ENCODE measurements at places on chromosomes 5 and 9.

DNA sequence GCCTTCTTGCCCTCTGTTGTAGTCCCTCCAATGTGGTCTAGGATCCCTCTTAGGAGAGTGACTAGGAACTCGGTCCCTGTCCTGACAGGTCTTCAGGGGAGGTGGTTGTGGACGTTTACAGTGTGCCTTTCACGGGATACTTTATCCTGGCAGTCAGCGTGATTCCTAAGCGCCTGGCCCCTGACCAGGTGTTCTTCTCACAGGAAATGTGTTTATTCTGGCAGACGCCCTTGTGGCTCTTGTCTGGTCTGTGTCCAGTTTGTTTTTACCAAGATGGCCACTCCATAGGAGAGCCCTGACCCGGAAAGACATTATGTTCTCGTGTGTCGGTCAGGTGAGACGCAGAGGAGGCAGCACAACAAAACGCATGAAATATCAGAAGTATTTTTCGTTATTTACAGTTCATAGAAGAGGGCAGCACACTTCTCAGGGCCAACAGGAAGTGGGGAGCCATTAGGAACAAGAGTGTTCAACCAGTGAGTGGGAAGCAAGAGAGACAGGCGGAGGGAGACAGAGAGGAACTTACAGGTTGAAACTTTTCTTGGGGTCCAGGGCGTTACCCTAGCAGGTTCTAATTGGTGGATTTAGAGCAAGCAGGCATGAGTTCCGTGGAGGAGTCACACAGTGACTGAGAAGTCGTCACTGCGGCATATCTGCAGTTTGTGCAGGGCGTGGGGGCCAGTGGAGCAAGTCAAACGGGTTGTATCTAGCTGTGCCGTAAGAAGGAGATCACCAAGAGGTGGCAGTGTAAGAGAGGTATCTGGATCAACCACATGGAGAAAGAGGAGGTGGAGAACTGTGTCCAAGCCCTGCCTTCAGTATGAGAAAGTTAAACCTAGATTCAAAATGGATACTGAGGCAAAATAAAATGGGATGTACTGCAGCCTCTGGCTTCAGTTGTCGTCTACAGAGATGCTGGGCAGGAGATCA is 412.9 kb downstream of the ZSWIM6 start:
- DNase-seq, result no peak

DNA sequence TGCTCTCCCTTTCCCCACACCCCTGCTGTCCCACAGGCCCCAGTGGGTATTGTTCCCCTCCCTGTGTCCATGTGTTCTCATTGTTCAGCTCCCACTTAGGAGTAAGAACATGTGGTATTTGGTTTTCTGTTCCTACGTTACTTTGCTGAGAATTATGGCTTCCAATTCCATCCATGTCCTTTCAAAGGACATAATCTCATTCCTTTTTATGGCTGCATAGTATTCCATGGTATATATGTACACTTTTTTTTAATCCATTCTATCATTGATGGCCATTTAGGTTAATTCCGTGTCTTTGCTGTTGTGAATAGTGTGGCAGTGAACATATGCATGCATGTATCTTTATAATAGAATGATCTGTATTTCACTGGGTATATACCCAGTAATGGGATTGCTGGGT is 25.6 kb downstream of the FER start:
- DNase-seq, result no peak

DNA sequence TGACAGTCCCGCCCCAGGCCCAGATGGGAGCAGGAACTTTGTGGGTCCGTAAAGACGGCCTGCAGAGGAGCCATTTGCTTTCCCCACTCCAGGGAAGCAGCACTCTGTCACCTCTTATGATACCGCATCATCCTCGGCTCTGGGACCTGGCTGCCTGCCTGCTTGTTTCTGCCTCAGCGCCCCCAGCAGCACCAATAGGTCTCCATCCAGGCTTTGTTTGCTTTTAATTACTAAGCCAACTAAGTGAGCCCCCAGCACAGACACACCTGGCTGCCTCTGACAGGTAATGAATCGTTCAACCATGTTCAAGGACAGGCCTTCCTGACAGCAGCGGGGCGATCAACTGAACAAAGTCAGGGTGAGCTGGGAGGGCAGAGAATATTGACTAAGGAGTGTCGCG is 141.4 kb downstream of the C5orf15 start:
- DNase-seq, result no peak

DNA sequence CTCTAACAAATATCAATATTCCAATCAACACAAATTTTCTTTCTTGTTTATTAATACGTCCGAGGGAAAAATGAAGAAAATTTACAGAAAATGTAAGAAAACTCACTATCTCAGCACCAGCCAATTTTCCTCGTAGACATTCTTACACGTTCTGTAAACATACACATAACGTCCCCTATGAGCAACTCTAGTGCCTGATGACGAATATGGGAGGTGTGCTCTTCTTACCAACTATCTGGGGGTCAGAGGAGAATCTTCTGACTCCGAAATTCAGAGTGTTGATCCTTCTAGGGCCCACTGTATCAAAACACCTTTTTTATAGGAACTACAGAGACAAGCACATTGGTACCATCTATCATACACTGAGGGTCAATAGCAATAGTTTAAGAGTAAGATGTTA is 198.7 kb downstream of the GAPVD1 start:
- DNase-seq, result no peak

- DNase-seq, result peak; percentile 91
Observed at GRCh38 chr9:137188490-137189296, at the start of the genes ANAPC2 and SSNA1. Gene ANAPC2 (minus strand): TSS chr9:137188560. CDS start chr9:137188532, 28 bp downstream. Gene SSNA1 (plus strand): TSS chr9:137188676. CDS start chr9:137188727, 51 bp downstream.

DNA sequence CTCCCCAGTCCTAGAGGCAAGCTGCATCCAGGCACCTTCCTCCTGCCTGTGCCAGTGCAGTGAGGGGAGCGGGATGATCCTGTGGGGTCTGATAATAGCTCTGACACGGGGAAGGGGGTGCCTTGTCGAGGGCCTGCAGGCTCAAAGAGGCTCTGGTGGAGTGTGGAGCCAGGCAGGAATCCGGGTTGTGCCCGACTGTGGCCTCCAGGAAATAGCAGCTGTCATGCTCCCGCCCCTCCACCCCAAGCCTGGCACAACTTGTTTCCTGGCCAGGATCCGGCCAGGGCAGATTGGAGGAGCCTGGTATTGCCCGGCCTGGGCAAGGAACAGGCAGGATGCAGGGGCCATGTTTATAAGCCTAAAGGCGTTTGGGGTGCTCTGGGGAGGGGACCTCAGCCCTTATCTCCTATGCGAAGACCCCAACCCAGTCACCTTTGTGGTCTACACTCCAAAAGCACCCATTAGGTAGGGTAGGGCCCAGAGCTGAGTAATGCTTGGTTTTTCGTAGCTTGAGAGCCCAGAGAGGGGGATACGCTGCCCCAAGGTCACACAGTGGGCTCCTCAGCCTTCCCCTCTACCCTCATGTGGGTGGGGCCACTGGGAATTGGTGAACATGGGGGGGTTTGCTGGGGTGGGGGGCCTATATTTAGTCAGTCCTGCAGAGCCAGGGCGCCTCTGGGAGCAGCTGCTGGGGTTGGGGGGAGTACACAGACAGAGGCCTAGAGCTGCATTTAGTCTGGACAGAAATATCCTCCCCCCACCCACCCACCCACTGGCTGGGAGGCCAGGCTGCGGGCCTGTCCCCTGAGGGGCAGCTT is 12.2 kb downstream of the CXXC5 start:
- peak; percentile 68 for DNase-seq

- no peak for DNase-seq
Observed at GRCh38 chr5:72783354-72783753, 33.1 kb upstream of the TNPO1 start.

GRCh38 chr5:125673359-125673950 is 749.8 kb upstream of the GRAMD2B start:
- DNase-seq, result no peak

- DNase-seq, result no peak
Observed at GRCh38 chr5:115815006-115815692, 1.3 kb downstream of the CDO1 start.

- DNase-seq, result peak; percentile 36
Observed at GRCh38 chr5:62538017-62538942, 40.3 kb upstream of the LRRC70 start.

DNA sequence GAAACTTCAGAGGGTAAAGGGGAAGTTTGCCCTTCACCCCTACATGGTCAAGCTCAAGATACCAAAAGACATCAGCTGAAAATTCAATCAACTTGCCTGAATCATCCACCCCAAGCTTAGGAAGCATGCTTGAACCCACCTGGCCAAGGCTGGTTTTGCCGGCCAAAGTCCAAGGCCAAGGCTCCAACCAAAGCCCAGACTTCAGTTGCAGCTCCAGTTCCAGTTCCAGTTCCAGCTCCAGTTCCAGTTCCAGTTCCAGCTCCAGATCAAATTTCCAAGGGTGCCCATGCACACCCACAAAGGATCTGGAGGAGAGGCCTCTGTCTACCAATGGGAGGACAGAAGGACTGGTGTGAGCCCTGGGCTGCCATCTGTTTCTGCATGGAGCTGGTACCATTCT is 4.6 kb upstream of the SERINC5 start:
- DNase-seq, result no peak

- DNase-seq, result no peak
Observed at GRCh38 chr5:145989428-145989827, 53.0 kb downstream of the SH3RF2 start.

- no peak for DNase-seq
Observed at GRCh38 chr9:21991072-21991959, 2.9 kb downstream of the CDKN2A start.

DNA sequence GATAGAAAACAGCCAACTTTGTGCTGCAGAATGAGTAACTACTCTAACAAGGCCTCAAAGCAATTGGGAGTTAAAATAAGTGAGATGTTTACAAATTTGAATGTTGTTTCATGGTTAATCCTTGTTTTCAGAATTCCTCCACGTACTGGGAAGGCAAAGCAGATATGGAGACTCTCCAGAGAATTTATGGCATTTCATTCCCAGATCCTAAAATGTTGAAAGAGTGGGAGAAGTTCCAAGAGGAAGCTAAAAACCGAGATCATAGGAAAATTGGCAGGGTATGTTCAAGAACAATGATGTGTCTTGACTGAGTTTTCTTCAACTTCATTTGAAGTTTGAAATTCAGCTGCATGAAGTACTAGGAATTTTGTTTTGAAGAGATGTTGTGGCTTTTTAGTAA is 16.4 kb downstream of the TARS1 start:
- no peak for DNase-seq

- DNase-seq, result no peak
Observed at GRCh38 chr9:13414349-13414748, 134.9 kb upstream of the MPDZ start.

- DNase-seq, result no peak
Observed at GRCh38 chr5:119353213-119353612, 2.6 kb upstream of the TNFAIP8 start.

GRCh38 chr5:144698484-144698883 is 527.8 kb downstream of the KCTD16 start:
- peak; percentile 56 for DNase-seq

- peak; percentile 6 for DNase-seq
Observed at GRCh38 chr9:14478175-14479162, 164.5 kb upstream of the NFIB start.

GRCh38 chr5:176365351-176366231 is at the start of gene ARL10:
Gene ARL10 (plus strand): TSS chr5:176365487. CDS start chr5:176365564, 77 bp downstream.
- peak; percentile 83 for DNase-seq

DNA sequence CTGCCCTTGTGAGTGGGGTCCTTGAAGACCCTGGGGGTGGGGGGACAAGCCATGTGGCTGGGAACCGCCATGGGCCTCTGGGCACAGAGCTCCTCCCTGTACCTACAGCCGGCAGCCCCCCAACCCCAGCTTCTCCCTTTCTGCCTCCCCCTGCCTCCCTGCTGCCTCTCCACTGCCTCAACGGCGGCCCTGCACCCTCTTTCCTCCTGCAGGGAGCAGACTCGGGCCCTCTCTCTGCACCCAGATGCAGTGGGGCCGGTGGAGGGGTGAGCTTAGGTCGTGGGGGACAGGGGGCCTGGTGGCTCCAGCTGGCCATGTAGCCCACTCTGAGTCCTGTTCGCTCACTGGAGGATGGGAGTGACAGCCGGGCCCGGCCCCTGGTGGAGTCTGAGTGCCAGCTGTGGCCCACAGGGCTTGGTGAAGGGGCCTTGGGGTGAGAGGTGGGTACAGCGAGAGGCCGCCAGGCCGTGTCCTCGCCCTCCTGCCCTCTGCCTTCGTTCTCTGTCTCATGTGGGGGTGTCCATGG is 139.3 kb upstream of the COL5A1 start:
- DNase-seq, result peak; percentile 13

DNA sequence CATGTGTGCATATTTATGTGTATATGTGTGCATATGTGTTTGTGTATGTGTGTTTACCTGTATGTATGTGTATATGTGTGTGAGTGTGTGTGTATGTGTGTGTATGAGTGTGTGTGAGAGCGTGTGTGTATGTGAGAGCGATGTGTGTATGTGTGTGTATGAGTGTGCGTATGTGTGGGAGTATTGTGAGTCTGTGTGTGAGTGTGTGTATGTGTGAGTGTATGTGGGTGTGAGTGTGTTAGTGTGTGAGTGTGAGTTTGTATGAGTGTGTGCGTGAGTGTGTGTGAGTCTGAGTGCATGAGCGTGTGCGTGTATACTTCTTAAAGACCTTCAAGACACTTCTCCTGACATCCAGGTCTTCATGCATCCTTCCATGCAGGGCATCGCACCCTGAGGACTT is 49.6 kb downstream of the CFAP77 start:
- no peak for DNase-seq

DNA sequence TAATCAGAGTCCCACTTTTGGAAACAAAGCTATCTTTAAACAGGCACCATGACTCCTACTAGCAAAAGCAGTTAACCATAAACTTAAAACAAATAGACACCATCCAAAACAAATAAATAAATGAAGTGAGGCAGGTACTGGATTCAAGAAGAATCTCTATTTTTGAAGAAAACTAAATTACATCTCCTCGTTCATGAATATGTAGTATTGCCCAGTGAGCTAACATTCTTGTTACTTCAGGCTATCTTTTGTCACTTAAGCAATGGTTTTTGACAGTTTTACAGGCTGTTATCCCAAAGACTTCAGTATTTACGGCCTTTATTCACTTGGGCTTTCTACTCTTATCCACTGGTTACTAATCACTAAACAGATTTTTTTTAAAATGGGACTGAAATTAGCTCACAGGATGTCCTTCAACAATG is 242.5 kb downstream of the MLLT3 start:
- no peak for DNase-seq

GRCh38 chr9:1879501-1879900 is 135.6 kb upstream of the SMARCA2 start:
- DNase-seq, result no peak

All from fibroblast of skin of back (primary cell).